ENCODE measurements at places on chromosomes 6 and 20.

- peaks cover 11% of the 10 kb centered on the region for H3K4me1 ChIP-seq
- no peak for DNase-seq
- no peaks in the 10 kb centered on the region for H3K27me3 ChIP-seq
- H3K4me3 ChIP-seq: no peak overlapping the region
Measured at GRCh38 chr6:107555449-107555848, 65.5 kb downstream of the SOBP start.

- no peak overlapping the region for H3K4me3 ChIP-seq
- no peaks in the 10 kb centered on the region for H3K27me3 ChIP-seq
- H3K36me3 ChIP-seq: no peaks in the 10 kb centered on the region
- H3K4me1 ChIP-seq: no peaks in the 10 kb centered on the region
Measured at GRCh38 chr6:109323241-109323640, 59.0 kb downstream of the CD164 start.

DNA sequence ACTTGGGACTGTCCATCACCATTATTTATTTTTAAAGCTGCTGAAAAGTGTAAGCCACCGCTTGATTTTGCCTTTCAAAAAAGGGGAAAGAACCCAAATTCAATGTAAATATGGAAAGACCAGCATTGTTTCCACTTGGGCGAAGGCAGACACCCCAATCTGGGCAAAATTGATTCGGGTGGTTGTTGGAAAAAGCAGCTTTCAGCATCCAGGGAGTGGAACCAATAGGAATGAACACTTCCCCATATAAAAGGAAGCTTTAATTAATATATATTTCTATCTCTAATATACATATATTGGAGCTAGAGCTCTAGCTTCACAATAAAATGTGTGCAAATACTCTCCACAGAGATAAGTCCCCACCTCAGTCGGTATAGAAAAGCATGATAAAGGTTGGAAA, at the start of gene TFAP2D:
TFAP2D (plus strand) TSS at position 301 of the 400 bp plus-strand sequence. CDS start 530 bp downstream, outside the sequence.
- H3K4me3 ChIP-seq: no peak within 1 kb of the TSS
- no peak for DNase-seq
- H3K36me3 ChIP-seq: no peaks in the 10 kb centered on the region
- H3K27me3 ChIP-seq: peaks cover 34% of the 10 kb centered on the region
- H3K4me1 ChIP-seq: no peaks in the 10 kb centered on the region

GRCh38 chr6:53344969-53345368, 3.8 kb downstream of the ELOVL5 start:
- no peak overlapping the region for H3K27ac ChIP-seq
- H3K4me1 ChIP-seq: peaks cover 11% of the 10 kb centered on the region
- no peaks in the 10 kb centered on the region for H3K27me3 ChIP-seq
- no peaks in the 10 kb centered on the region for H3K36me3 ChIP-seq

GRCh38 chr6:110002676-110003075, 24.6 kb downstream of the GPR6 start:
- H3K27ac ChIP-seq: no peak overlapping the region
- H3K36me3 ChIP-seq: no peaks in the 10 kb centered on the region
- DNase-seq: no peak
- H3K4me3 ChIP-seq: no peak overlapping the region
- no peaks in the 10 kb centered on the region for H3K27me3 ChIP-seq
- H3K4me1 ChIP-seq: no peaks in the 10 kb centered on the region

- H3K36me3 ChIP-seq: no peaks in the 10 kb centered on the region
- H3K4me1 ChIP-seq: no peaks in the 10 kb centered on the region
- H3K27me3 ChIP-seq: no peaks in the 10 kb centered on the region
- DNase-seq: no peak
- H3K27ac ChIP-seq: no peak overlapping the region
- H3K4me3 ChIP-seq: no peak overlapping the region
Measured at GRCh38 chr6:158311193-158311592, 1.1 kb upstream of the TULP4 start.

GRCh38 chr6:118558464-118559217, 10.5 kb downstream of the PLN start:
- H3K4me1 ChIP-seq: peaks cover 3% of the 10 kb centered on the region
- H3K27ac ChIP-seq: no peak overlapping the region
- no peak for DNase-seq
- H3K36me3 ChIP-seq: no peaks in the 10 kb centered on the region
- no peak overlapping the region for H3K4me3 ChIP-seq

- H3K36me3 ChIP-seq: no peaks in the 10 kb centered on the region
- H3K27me3 ChIP-seq: no peaks in the 10 kb centered on the region
- H3K4me3 ChIP-seq: no peak overlapping the region
- DNase-seq: no peak
- no peak overlapping the region for H3K27ac ChIP-seq
Measured at GRCh38 chr6:6659600-6660327, 71.2 kb downstream of the LY86 start.

DNA sequence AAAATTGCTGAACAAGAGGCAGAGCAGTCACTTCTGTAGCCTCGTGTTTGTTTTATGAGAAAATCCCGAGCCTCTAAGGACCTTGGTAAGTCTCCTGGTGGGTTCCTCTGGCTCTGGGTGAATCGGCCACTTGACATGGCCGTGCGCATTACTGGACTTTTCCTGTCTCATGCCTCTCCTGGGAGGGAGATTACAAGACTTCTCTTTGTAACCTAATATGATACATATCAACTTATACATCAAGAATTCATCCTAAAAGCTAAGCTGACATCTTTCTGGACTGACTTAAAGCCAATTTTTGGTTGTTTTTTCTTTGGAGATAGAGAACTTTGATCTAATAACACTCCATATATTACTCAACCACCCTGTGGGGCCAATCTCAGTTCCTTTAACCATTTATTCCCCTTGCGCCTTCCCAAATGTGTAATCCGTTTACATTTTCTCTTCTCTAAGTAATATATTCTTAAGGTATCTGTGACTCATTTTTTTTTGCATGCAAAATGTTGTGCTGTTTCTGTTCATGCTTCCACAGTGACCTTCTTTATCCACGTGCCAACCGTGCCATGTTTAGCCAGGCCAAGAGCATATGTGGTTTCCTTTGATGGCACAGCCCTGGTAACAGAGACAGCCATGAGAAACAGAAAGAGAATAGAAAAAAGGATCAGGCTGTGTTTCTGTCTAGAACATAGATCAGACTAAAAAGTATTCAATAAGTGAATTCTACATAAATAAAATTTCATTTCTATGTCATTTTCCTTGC, 47.5 kb upstream of the JAG1 start:
- no peaks in the 10 kb centered on the region for H3K27me3 ChIP-seq
- H3K36me3 ChIP-seq: no peaks in the 10 kb centered on the region
- no peak overlapping the region for H3K27ac ChIP-seq
- no peaks in the 10 kb centered on the region for H3K4me1 ChIP-seq
- no peak overlapping the region for H3K4me3 ChIP-seq

DNA sequence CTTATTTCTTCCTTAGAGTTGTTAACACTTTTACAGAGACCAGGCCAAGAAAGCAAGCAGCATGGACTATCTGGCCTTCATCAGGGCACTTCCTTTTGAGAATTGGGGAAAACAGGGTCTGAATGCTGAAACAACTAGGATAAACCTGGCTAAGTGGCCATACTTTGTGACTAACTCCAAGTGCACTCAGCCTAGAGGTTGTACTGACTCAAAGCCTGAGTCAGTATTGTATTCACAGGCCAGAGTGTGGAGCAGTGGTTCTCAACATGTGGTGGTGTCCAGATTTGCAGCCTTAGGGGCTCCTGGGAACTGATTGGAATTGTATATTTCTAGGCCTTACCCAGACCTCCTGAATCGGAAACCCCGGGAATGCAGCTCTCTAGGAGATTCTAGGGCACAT, 20.1 kb downstream of the SEC23B start:
- peaks cover 84% of the 10 kb centered on the region for H3K36me3 ChIP-seq
- H3K27me3 ChIP-seq: no peaks in the 10 kb centered on the region
- DNase-seq: no peak
- no peak overlapping the region for H3K4me3 ChIP-seq
- no peak overlapping the region for H3K27ac ChIP-seq
- H3K4me1 ChIP-seq: no peaks in the 10 kb centered on the region

DNA sequence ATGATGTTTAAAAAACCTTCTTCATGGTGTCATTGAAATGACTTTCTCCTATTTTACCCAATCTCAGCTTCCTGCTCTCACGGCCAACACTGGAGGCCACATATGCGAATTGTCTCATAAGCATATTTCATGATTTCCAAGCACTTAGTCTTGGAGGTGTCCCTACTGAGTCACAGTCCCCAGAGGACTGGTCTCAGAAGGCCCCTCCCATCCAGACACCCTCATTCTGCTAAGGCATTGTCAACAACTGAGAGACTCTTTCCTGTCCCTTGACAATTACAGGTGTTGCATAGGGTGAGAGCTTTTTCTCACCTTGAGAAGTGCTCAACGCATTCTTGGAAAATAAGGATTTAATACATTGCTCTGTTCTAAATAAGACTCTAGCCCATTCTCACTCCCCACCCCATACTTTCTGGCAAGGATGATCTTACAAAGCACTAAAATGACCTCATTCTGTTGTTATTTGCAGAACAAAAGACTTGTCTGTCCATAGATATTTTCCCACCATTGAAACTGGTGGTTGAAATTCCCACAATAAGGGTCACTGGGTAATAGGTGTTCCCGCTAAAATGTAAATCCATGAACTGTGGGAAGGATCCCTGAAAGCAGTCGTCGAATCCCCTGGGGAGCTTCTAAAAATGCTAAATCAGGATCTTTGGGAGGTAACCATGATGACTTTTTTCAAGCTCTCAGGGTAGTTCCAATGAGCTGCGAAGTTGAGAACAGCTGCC, 32.3 kb upstream of the SLC22A23 start:
- H3K36me3 ChIP-seq: no peaks in the 10 kb centered on the region
- H3K4me1 ChIP-seq: no peaks in the 10 kb centered on the region
- no peaks in the 10 kb centered on the region for H3K27me3 ChIP-seq
- DNase-seq: no peak

DNA sequence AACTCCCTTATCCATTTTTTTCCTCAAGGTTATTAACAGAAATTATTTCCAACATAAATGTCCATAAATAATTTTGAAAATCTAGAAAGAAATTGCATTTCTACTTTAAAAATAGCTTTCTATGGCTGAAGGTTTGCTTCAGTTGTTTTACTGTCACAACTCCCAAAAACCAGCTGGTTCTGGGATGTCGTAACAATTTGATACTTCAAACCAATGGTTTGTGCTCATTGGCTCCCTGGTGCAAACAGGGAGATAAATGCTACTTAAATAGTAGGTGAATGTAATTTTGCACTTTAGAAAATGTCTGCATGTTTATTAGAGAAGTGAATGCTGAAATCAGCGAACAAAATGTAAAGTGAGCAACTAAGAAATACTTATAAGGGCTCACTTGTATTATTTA, 31.1 kb downstream of the LAMA2 start:
- H3K27ac ChIP-seq: no peak overlapping the region
- no peaks in the 10 kb centered on the region for H3K36me3 ChIP-seq
- no peak for DNase-seq
- H3K27me3 ChIP-seq: no peaks in the 10 kb centered on the region

- H3K27me3 ChIP-seq: peaks cover 4% of the 10 kb centered on the region
- H3K4me1 ChIP-seq: no peaks in the 10 kb centered on the region
- no peaks in the 10 kb centered on the region for H3K36me3 ChIP-seq
Measured at GRCh38 chr6:10144772-10145171, 270.1 kb downstream of the TFAP2A start.

GRCh38 chr20:45972500-45973183, 639 bp upstream of the ZNF335 start:
- no peaks in the 10 kb centered on the region for H3K27me3 ChIP-seq
- H3K27ac ChIP-seq: peak overlapping the region; percentile 99
- peak; percentile 94 for DNase-seq
- H3K4me3 ChIP-seq: no peak overlapping the region

- H3K27me3 ChIP-seq: peaks cover 11% of the 10 kb centered on the region
- peak; percentile 77 for DNase-seq
- H3K4me1 ChIP-seq: no peaks in the 10 kb centered on the region
Measured at GRCh38 chr20:45293041-45294002, 13.3 kb upstream of the RBPJL start.

- H3K27ac ChIP-seq: no peak overlapping the region
- peaks cover 8% of the 10 kb centered on the region for H3K27me3 ChIP-seq
- DNase-seq: no peak
- peaks cover 10% of the 10 kb centered on the region for H3K4me1 ChIP-seq
- no peak overlapping the region for H3K4me3 ChIP-seq
- no peaks in the 10 kb centered on the region for H3K36me3 ChIP-seq
Measured at GRCh38 chr20:6765469-6766058, 1.9 kb upstream of the BMP2 start.

- H3K36me3 ChIP-seq: no peaks in the 10 kb centered on the region
- H3K27me3 ChIP-seq: no peaks in the 10 kb centered on the region
- H3K4me3 ChIP-seq: no peak overlapping the region
- no peaks in the 10 kb centered on the region for H3K4me1 ChIP-seq
- no peak for DNase-seq
Measured at GRCh38 chr6:107124934-107125348, 9.6 kb upstream of the BEND3 start.

- no peak overlapping the region for H3K4me3 ChIP-seq
- DNase-seq: no peak
- H3K27ac ChIP-seq: no peak overlapping the region
Measured at GRCh38 chr6:72580281-72580940, 41.5 kb upstream of the KCNQ5 start.

GRCh38 chr6:102501615-102502014, 1108.1 kb downstream of the GRIK2 start:
- no peak overlapping the region for H3K27ac ChIP-seq
- H3K4me3 ChIP-seq: no peak overlapping the region
- H3K4me1 ChIP-seq: no peaks in the 10 kb centered on the region
- no peaks in the 10 kb centered on the region for H3K36me3 ChIP-seq
- DNase-seq: no peak

DNA sequence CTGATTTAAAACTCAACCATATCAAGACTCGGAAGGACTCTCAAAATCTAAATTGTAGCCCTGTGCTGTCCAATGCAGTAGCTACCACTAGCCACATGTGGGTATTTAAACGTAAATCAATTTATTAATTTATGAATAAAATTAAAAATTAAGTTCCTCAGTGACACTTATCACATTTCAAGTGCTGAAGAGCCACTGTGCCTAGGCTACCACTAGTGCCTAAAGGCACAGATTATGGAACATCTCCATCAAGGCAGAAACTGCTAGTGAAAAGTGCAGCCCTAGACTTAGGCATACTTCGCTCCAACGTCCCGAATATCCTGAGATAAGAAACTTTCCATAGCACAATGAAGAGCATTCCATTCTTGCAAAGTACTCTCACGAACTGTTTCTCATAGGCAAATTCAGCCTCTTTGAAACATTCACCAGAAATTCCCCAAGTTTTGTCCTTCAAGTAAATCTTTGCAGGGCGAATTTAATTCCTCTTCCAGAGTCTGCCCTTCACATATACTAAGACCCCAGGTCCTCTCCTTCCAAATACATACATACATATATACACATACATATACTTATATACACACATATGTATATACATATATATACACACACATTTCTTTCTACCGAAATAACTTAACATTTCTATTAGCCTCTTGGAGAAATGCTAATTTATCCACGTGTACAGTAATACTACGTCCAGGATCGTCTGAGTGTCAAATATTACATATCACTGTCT, 1.3 kb downstream of the SUPT3H start:
- peak overlapping the region; percentile 97 for H3K27ac ChIP-seq
- no peaks in the 10 kb centered on the region for H3K36me3 ChIP-seq
- DNase-seq: no peak
- H3K4me3 ChIP-seq: peak overlapping the region; percentile 57
- H3K4me1 ChIP-seq: no peaks in the 10 kb centered on the region
- H3K27me3 ChIP-seq: no peaks in the 10 kb centered on the region

- H3K27me3 ChIP-seq: no peaks in the 10 kb centered on the region
- peaks cover 10% of the 10 kb centered on the region for H3K4me1 ChIP-seq
- H3K27ac ChIP-seq: no peak overlapping the region
Measured at GRCh38 chr20:39874049-39874893, 814.8 kb downstream of the MAFB start.

GRCh38 chr6:90095788-90096187, 200.9 kb downstream of the BACH2 start:
- H3K27ac ChIP-seq: no peak overlapping the region
- H3K27me3 ChIP-seq: no peaks in the 10 kb centered on the region
- no peaks in the 10 kb centered on the region for H3K36me3 ChIP-seq
- H3K4me1 ChIP-seq: no peaks in the 10 kb centered on the region
- H3K4me3 ChIP-seq: no peak overlapping the region
